ENCODE measurements at places on chromosomes 16 and 17. TPM values are rescaled to one million over a fixed set of nuclear protein-coding genes. Genes with fewer than 3 reads are reported as not detected.

DNA sequence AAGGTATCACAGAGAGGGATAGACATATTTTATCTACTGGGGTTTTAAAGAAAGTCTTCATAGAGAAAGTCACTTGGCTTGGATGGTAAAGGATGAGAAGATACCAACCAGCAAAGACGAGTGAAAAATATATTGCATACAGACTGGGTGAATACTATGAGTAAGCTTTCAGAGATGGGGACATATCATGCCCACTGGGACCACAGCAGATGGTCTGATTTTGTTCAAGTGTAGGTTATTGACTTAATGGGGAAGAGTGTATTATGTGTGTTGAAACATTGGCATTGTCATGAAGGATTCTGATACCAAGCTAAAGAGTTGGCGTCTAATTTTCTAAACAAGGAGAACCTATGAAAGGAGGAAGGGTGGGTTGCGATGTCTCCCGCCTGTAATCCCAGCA, 13.8 kb upstream of the MMD start:
- DNase-seq = no peak

The APOBR gene
- total RNA-seq = 49.8 TPM

GRCh38 chr16:54331241-54332002, 44.8 kb upstream of the IRX3 start:
- DNase-seq = no peak

The TBC1D3E gene
- not detected for total RNA-seq

The MT1F gene
- total RNA-seq = 71.2 TPM

GRCh38 chr17:48352630-48353029, 77.4 kb downstream of the SKAP1 start:
- no peak for DNase-seq

- DNase-seq = no peak
Measured at GRCh38 chr16:46996391-46996790, 22.9 kb upstream of the DNAJA2 start.

The LGALS9C gene
- 47.7 TPM for total RNA-seq

- DNase-seq = peak; percentile 79
Measured at GRCh38 chr17:48153691-48154358, 46.3 kb downstream of the SNX11 start.

The MT1G gene
- total RNA-seq = 484 TPM

GRCh38 chr17:8007836-8008235, 5.4 kb downstream of the GUCY2D start:
- no peak for DNase-seq

Measured in left colon (tissue), 2 donors.